ENCODE measurements at places on chromosomes 6 and 20.
A peak's percentile ranks its signal among the peaks of the same experiment; 100 is the strongest.

DNA sequence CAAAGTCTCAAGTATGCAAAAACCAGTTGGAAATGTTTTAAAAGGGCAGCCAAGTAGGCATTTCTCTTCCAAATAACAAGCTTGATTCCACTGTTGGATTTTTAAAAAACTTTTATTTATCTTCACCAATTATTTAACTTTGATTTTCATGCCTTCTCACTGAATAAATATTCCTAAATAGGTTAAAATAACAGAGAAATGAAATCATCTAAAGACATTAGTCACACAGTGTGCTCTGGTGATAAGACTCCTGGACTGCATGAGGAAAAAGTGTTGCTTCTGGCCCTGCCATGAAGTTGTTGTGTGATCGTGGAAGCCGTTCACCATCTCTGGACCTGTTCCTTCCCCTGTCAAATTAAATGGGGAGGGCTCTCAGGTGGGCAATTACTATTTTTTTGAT, 33.8 kb upstream of the IGF2R start:
- DNase-seq: no peak

DNA sequence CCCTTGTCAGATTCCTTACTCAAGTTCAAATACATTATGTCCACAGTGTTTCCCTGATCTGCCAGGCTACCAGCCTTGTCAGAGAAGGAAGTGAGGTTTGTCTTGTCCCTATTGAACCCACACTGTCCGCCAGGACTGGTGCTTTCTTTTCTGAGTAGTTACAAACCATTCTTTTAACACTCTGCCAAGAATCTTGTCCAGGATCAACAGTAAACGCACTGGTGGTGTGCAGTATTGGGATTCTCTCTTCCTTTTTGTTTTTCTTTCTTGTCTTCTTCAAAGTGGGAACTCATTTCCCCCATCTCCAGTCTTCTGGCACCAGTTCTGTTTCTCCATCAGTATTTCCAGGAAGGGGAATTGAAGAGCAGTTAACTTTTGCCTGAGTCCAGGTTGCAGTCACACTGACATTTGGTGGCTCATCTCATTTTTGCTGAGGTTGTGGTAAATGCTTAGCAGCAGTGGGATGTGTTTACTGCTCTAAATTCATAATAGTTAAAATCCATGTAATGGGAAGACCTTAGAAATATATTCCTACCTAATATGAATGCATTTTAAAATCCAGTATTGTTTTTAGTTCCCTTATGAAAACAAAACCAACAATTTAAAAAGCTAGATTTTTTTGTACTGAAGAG, 295.3 kb downstream of the PRL start:
- DNase-seq: no peak

DNA sequence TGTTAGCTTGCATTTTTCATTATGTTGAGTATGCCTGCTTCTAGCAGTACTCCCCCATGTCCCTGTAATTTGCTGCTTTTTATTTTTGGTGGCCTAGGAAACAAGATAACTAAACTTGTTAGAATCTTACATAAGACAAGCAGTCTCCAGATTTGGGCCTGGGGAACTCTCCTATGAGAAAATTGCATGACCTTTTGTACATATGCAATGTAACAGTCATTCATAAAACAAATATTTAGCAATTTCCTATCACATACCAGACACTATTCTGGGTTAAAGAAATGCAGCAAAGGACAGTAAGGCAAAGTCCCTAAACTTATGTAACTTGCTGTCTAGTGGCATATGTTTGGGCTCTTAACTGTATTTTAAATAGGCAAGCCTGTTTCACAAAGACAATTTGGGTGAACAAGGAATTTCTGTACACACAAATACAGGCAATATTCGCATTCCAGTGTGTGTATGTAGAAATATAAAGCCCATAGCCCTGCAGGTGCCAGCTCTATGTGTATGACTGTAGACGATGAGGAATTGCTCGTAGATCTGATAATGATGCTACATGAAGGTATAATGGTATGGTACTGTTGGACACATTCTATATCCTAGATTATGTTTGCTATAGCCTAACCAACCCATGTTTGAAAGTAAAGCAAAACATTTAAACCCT, 305.2 kb upstream of the CITED2 start:
- no peak for DNase-seq

DNA sequence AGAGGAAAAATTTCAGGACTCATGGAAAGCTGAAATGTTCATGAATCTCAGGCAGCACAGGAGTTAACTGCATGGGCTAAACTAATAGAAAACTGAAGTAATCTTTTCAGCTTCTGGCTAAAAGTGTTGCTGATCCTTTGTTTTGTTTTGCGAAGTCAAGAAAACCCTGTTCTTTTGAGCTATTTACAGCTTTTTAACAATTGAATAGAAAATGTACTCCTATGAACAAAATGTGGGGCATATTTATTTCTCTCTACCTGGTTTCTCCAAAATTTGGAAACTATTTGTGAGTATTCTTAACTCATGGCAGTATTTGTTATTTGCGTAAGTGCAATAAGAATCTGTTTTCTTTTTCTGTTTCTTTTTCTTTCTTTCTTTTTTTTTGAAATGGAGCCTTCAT, 818.8 kb upstream of the CITED2 start:
- DNase-seq: peak; percentile 12

DNA sequence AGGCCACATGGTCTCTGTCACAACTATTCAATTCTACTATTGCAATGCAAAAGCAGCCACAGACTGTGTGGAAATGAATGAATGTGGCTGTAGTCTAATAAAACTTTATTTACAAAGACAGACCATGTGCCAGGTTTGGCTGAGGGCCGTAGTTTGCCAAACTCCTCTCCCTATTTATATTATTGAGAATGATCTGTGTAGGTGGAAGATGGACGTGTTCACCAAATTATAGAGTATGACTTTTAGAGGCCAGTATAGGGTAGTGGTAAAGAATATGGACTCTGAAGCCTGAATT, 125.7 kb upstream of the MYLIP start:
- DNase-seq: no peak

DNA sequence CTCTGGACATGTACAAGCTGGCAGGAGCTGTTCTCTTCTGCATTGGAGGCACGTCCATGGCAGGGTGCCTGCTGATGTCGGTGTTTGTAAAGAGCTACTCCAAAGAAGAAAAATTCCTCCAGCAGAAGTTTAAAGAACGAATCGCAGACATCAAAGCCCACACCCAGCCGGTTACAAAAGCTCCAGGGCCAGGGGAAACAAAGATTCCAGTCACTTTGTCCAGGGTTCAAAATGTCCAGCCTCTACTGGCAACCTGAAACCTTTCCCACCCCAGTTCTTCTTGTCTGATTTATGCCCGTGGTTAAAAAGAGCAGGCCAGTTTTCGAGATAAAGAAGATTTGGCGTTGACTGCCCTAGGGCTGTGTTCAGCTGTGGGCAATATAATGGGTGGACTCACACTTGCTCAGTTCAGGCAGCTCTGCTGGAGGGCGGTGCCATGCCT, 19.7 kb downstream of the NRSN1 start:
- no peak for DNase-seq

DNA sequence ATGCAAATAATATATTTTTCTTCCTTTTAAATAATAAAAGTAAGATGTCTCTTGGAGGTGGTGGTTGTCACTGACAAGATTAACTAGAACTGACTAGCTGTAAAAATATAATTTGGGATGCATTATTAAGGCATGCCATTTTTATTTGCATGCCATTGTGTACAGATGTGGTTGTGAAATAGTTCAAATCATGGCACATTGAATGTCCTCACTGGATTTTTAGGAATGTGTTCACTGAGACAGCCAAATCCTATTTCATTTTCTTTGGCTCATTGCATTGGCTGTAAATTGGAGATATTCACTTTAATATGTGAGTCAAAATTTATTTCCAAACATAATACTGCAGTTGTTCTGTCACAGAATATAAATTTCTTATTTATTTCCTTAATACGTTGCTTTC, 62.3 kb downstream of the ESR1 start:
- DNase-seq: no peak

DNA sequence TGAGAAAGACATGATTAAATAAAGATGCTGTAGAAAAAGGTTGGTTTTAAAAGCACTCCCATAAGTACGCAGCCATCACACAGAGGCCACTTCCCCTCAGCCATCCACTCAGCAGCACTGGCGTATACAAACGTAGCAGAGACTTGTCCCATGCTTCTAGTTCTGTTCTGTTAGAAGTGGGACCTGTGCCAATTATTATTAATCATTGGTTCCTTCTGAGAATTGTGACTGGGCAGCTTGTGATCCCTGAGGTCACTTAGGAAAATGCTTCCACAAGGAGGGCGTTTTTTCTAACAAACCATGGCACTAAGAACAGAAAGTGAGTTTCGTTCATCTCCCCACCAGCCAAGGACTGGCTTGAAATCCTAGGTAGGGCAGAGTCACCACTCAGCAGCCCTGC, 53.9 kb downstream of the FAM120B start:
- DNase-seq: no peak

- no peak for DNase-seq
These were observed 8.7 kb downstream of the TRIM38 start for GRCh38 chr6:25971187-25971821.

GRCh38 chr6:20933057-20933788, 399.0 kb downstream of the CDKAL1 start:
- DNase-seq: no peak

GRCh38 chr20:48818481-48818987, 9.3 kb downstream of the PREX1 start:
- DNase-seq: no peak

DNA sequence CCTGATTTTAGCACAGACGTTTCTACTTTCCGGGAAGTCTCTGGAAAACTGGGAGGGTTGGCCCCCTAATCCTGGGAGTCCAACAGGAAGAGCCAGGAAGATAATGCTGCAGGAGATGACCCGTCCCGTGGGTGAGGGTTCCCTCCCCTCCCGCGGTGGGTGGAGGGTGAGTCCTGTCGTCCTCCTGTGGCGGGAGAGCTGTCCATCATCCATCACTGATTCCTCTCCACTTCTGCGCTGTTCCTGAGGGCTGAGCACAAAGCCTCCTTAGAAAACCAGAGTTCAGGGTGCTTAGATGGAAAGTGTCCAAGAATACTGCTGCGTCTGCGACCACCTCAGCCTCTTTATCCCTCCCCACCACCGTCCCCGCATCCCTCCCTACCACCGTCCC, 6.1 kb upstream of the CCR6 start:
- DNase-seq: no peak

DNA sequence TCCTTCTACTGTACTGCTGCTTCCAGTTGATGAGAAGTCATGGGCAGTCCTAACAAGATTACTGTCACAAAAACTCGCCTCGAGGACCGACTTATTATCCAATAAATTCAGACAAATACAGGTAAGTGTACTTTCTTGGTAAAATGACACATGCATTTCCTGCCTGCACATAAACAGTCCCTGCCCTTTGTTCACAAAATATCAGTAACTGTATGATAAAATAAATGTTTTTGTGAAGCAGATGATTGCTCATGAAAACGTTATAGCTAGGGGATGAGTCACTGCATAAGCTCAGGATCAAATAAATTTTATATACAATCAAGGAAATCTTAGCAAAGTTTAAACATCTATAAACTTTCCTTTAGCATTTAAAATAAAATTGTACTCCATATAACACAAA, 164.5 kb upstream of the RIPOR2 start:
- no peak for DNase-seq

- no peak for DNase-seq
These were observed 26.0 kb upstream of the MRGBP start for GRCh38 chr20:62770111-62770910.

DNA sequence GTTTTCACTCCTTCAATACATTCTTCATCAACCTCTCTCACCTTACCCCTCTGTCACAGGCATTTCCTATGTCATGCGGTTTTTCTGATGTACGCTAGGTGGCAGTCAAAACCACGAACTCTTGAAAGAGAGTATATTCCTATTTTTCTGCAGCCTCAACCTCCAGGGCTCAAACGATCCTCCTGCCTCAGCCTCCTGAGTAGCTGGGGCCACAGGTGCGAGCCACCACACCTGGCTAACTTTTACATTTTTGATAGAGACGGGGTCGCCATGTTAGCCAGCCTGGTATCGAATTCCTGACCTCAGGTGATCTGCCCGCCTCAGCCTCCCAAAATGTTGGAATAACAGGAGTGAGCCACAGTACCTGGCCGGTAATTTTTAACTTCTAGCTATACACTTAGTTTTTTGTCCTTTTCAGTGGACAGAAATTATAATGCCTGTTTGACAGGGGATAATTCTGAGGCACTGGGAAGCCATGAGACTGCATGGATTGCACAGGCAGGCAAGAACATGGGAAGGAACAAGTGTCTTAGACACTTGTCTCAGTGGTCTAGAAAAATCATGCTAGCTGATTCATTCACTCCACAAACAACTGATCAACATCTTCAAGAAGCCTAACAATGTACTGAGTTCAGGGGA, 22.5 kb upstream of the HFE start:
- peak; percentile 4 for DNase-seq

DNA sequence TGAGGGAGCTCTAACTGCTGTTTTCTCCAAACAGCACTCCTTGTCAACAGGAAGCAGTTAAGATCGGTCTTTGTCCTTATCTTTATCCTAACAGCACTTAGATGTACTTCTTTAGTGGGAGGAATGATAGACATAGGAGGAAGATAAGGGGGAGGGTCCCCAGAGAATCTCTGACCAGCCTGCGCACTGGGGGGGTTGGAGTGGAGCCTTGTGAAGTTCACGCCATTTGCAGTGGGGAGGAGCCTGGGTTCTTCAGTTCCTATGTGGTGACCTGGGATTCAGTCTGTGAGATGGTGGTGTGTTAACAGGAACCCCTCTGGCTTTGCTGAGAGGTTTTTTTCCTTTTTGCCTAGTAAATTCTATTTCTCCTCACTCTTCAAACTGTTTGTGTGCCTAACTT, 18.1 kb upstream of the ASCC3 start:
- DNase-seq: no peak

- no peak for DNase-seq
These were observed 17.3 kb upstream of the KIAA1586 start for GRCh38 chr6:57029213-57029612.

DNA sequence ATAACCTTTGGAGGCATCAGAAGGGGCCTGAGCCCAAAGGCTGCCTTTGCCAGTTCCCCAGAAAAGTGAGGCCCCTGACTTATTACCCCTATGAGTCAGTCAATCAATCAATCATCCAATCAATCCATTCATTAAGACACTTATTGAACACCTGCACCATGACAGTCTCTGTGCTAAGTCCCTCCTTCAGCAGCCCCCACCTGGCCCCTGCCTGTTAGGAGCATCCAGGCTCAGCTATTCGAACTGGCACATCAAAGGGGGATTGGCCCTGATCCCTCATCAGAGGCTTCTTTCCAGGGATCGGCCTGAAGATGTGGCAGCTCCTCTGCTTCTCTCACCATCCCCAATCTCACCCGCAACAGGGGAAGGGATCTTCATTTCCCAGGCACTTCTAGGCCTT, 27.7 kb upstream of the VEGFA start:
- DNase-seq: no peak

GRCh38 chr6:141105481-141105880, 1027.2 kb upstream of the GJE1 start:
- no peak for DNase-seq

- DNase-seq: no peak
These were observed 15.9 kb downstream of the GLYATL3 start for GRCh38 chr6:49515485-49516146.

GRCh38 chr20:54344832-54345231, 130.6 kb upstream of the DOK5 start:
- no peak for DNase-seq

- no peak for DNase-seq
These were observed 435 bp downstream of the CENPB start for GRCh38 chr20:3786126-3786484.

- DNase-seq: no peak
These were observed 184.3 kb upstream of the OLIG3 start for GRCh38 chr6:137678451-137678850.

Data from NCI-H524 (cell line).